Activated CD4-positive, CD25-positive, alpha-beta regulatory T cell (primary cell): ENCODE measurements at places on chromosomes 3 and 15.

GRCh38 chr3:101779822-101780381, 891 bp downstream of the NXPE3 start:
- DNase-seq = no peak

DNA sequence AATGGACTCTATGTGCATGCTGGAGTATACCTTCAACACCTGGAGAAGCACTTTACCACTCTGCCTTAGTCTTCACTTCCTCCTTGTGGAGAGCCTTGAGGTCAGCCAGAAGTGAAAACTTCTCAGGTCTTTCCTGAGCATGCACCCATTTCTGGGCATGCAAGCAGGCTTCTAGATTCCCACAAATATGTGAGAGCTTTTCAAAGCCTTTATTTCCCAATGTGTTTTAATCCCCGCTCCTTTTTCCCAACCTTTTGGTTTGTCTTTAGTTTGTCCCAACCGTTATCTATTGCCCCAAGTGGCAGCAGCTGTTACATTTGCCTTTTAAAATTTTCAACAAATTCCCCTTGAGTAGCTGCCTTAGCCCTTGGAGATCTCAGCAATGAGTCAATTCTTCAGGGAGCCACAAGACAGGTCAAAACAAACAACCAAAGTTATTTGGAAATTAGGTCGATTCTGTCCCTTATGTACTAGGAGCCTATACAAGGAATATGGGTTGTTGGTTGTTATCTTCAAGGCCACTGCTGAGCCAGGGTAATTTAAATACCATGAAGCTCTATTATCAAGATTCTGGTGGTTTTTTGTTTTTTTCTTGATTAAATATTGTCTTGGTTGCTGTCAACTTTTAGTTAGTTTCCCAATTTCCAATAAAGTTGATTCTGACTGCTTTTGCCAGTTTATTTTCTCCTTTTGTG, 44.4 kb downstream of the LSM3 start:
- DNase-seq = no peak

DNA sequence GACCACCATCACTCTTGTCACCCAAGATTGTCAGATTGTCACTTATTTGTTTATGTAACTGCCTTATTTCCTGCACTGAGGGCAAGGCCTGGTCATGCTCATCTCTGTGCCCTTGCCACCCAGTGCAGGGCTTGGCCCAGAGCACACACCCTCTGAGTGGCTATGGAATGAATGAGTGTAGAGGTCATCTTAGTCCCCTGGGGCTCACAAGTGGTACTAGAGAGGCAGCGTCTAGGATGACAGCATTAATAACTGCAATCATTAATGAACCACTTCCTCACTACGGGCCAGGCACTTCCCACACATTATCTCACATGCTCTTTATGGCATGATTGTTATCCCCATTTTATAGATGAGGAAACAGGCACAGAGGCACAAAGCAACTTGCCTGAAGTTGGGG, 117.0 kb downstream of the SMAD6 start:
- no peak for DNase-seq

DNA sequence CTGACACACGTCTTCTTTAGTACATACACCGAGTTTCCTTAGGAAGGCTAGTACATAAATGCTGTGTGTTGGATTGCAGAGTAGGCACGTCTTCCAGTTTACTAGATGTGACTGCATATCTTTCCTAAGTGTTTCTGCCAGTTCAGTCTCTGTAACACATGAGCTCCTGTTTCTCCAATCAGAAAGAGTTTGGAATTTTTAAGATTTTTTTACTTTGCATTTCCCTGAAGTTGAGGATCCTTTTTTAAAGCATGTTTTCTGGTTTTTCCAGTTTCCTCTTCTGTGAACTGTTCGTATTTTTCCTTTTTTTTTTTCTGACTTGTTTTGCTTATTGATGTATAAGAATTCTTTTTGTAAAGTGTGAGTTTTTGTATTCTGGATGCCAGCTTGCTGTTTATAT, 7.5 kb upstream of the POLR2M start:
- no peak for DNase-seq

DNA sequence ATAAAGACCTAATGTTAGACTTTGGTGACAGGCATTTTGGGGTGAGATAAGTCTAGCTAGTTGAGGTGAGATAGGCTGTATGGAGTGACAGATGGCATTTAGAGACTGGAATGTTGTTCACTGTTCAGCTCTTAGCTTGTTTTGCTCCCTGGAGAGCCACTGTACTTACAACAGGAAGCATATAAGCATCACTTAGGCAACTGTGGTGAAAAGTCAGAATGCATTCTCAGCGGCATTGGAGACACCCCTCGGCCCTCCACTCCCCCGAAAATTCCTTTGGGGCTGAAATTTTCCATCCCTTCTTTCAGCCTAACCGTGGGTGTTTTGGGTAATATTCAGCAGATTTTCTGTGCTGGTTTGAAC, 73.4 kb downstream of the SLCO3A1 start:
- no peak for DNase-seq

GRCh38 chr3:101009386-101009785, 16.2 kb upstream of the ABI3BP start:
- no peak for DNase-seq

- no peak for DNase-seq
Observed at GRCh38 chr15:98868564-98868963, 139.0 kb downstream of the PGPEP1L start.

- no peak for DNase-seq
Observed at GRCh38 chr3:4776980-4777581, 202.2 kb upstream of the BHLHE40 start.

- no peak for DNase-seq
Observed at GRCh38 chr3:154086286-154086685, 34.9 kb upstream of the ARHGEF26 start.

DNA sequence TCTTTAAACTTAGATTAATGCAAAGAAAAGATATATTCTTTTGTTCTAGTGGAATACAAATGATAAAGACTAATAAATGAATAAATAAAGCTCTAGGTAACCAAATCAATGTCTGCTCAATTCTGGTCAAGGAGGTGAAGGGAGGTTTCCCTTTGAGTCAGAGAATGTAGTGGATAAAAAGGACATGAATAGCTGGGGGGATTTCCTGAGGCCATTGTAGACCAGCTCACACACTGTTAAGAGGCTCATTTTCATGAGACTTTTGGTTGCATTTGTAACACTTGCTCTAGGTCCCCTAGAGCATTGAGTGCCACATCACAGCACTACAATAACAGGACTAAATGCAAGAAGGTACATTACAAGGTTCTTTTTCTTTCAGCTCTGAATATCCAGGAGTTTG, 170.7 kb downstream of the TIGIT start:
- DNase-seq = no peak

GRCh38 chr3:101943029-101943428, 93.7 kb downstream of the NFKBIZ start:
- no peak for DNase-seq

DNA sequence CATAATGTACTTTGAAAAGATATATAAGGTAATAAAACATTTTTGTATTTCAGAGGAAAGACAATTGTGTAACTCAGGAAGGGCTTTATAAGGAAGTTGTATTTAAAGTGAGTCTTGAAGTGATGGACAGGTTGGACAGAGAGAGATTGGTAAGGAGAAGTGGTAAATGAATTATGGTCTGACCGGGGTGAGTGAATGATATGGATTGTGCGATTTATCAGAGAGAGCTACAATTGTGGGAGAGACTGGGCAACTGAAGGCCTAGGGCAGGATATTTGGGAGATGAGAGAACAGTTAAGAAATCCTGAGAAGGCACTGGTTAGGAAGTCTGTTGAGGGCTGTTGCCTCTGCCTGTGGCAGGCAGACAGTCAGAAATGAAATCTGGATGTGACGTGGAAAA, 14.8 kb downstream of the IL1RAP start:
- no peak for DNase-seq

DNA sequence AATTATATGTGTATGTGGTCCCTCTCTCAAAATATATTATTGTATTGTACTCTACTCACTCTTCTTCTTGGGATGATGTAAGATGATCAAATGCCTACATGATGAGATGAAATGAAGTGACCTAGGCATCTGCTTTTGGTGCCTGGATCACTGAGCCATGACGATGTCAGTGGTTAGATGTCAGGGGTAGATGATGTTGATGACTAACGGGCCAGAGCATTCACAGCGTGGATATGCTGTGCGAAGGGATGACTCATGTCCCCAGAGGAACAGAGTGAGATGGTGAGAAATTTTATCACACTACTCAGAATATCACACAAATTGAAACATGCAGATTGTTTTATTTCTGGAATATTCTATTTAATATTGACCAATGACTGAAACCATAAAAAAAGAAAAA, 233.9 kb upstream of the CADM2 start:
- DNase-seq = no peak

- no peak for DNase-seq
Observed at GRCh38 chr3:58274027-58274614, 31.9 kb upstream of the RPP14 start.

DNA sequence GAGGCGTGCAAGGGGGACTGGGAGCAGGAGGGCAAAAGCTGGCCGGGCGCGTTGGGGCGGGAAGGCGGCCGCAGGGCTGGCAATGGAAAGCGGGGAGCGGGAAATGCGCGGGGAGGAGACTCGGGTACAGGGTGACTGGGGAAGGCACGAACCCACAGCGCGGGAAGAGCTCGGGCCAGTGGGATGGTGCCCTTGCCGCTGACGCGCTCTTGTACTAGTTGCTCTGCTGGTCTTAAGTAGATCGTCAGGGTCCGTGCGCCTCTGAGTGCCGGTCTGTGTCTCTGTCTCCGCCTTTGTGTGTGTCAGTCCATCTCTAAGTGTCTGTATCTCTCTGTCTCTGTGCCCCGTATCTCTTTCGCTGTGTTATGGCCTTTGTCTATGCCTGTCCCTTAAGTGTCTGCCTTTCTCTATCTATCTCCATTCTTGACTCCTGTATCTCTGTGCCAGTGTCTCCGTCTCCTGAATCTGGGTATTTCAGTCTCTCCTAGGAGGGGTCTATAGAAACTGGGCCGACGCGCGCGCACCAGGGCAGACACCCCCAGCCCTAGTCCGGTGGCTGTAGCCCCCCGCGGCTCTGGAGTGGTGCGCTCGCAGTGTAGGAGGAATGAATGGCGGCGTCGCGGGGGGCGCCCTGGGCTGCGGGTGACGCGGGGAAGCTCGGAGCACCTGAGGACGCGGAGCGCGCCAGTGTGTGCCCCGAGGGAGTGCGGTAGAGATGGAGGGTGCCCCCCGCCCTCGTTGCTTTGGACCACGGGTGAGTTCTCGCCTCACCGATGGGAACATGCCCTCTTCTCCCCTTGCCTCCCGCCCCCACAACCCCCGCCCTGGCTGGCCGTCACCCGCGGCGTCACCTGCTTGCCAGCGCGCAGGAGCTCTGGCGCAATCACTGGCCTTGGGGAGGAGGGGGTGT, 756 bp upstream of the CAMK2N2 start:
- no peak for DNase-seq

- DNase-seq = no peak
Observed at GRCh38 chr3:170350515-170351413, 6.8 kb upstream of the SKIL start.

- DNase-seq = no peak
Observed at GRCh38 chr3:149564079-149564478, 89.6 kb downstream of the TM4SF4 start.

GRCh38 chr3:33236005-33236404, 17.4 kb upstream of the SUSD5 start:
- DNase-seq = no peak

DNA sequence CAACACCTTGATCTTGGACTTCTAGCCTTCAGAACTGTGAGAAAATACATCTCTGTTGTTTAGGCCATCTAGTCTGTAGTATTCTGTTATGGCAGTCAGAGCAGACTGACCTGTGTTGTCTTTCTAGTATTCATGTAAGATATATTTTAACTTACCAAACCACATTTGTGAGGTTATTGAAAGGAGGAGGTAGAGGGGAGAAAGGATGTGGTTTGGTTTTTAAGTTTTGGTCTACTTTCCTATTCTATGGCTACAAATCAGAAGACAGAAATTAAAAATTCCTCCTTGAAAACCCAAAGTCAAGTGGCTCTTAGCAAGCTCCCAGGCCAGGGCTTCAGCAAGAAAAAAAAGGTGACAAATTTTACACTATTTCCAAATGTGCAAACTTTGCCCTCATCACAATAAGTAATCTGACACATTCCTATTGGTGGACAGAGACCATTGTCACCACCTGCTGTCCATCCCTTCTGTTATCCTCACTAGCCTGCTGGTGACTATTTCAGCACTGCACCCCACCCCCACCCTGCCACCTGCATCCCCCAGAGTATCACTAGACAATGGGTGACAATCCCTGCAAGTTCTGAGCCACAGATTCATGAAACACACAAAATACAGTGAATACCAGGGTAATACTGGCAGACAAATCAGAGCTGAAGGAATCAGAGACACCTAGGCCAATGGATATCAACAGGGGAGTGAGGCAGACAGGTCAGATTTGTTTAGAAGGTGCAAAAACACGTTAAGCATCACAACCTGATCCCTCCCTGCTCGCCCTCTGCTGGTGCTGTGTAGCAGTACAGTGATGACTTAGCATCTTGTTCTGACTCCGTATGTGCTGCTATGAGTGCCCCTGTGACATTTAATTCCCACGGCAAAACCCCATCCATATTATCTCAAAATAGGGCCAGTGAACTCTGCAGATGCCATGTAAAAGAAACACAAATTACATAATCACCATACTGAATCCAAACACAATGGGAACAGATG, 79.0 kb upstream of the DCLK3 start:
- peak; percentile 31 for DNase-seq

DNA sequence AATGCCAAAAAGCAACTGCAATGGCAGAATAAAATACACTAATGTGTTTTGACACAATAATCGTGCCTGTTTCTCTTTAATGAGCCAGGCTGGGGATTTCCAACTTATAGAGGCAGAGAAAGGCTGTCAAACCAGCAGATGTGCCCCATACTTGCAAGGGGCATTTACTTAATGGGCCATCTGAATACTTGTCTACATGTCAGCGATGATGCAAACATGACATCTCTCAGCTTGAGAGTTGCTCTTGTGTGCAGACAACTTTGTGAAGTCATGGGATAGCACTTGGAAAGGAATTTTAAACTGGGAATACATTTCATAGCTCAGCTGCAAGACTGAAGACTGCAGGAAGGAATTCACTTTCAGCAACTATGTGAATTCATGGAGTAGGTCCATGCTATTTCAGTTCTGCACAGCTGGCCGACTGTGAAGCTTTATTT, 127.4 kb upstream of the ADAMTS9 start:
- DNase-seq = no peak

- DNase-seq = no peak
Observed at GRCh38 chr15:77039848-77040247, 31.1 kb downstream of the TSPAN3 start.

GRCh38 chr15:37071134-37071533, 29.2 kb downstream of the MEIS2 start:
- no peak for DNase-seq

GRCh38 chr3:134380249-134380648, 6.0 kb upstream of the AMOTL2 start:
- DNase-seq = no peak

- no peak for DNase-seq
Observed at GRCh38 chr3:196096382-196096953, 14.6 kb upstream of the TFRC start.
